ENCODE measurements at places on chromosomes 5 and 9.

GRCh38 chr5:132773601-132774355 lies 3.3 kb downstream of the SEPTIN8 start:
- no peak for DNase-seq

GRCh38 chr5:159440235-159440634 lies 109.9 kb upstream of the IL12B start:
- DNase-seq = no peak

DNA sequence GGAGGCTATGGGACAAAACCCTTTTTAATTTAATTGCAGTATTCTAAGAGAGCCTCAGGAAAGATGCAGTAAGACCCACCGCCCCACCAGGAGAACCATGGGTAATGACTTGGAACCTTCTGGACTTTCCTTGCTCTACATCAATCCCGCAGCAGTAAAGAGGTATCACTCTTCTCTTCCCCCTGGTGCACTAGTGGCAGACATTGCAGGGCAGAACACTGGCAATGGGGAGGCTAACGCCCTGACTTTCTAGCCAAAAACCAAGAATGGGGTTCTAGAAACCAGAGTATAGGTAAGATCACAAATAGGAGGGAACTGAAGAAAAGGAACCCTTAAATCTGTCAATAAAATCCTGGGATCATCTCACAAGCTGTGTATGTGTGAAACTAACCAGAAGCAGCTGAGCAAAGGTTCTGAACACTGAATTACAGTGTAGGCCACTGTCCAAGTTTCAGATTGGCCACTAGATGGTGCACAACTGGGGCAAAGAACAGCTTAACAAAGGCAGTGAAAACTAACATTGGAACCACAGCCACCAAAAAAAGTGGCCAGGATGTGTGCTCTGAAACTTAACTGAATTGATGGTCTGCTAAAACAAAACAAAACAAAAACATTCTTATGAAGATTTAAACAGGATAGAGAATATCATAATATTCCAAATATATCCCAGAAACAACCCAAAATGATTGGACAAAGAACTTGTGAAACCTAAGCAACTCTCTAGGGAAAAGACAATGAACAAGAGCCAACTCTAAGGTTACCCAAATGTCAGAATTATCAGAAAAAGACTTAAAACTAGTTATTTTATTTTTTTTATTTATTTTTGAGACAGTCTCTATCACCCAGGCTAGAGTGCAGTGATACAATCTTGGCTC lies 6.6 kb upstream of the FAM151B start:
- peak; percentile 37 for DNase-seq

GRCh38 chr5:73204332-73204731 lies 31.3 kb downstream of the TMEM174 start:
- peak; percentile 67 for DNase-seq

- peak; percentile 83 for DNase-seq
Measured at GRCh38 chr9:116156621-116157314, 3.2 kb downstream of the PAPPA start.

GRCh38 chr9:625613-626012 lies 215.9 kb upstream of the DMRT1 start:
- DNase-seq = no peak

DNA sequence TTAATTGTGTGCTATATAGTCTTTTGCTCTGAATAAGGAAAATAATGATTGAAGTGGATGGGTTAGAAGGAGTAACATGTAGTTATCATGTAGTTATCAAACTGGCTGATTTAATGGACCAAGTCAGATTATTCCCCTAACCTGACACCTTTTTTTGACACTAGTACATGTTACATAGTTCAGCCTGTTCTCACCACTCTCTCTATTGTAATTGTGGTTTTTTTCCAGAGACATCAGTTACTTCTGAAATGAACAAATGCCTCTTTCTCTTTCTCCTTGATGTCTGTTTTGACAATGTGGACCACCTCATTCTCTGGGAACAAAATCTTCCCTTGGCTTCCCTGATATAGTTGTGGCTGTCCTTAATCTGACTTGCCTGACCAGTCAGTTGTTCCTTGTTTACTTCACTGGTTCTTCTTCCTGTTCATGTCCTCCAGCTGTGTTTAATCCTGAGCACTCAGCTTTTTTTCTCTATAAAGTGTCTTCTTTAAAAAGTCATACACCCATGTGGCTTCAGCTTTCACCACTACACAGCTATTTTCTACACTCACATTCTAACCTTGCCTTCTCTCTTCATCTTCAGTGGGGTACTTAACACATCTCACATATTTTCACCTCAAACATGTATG lies 243.4 kb downstream of the ARRDC3 start:
- no peak for DNase-seq

DNA sequence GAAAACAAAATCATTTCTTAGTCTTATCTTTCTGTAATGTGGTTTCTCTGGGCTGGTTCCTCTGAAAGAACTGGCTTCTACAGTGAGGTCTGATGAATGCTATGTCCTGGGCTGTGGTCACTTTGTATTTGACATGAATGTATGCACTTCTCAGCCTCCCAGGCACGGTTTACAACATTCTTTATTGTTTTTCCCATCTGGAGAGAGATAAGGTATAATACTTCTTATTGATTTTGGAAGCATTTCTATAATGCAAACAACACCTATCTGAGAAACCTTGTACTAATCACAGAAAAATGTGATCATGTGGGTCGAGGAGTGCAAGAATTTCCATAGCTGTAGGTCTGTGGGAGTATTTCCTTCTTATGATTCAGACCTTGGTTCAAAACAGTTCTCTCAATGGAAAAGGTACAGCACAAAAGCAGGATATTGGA lies 46.9 kb downstream of the ACTBL2 start:
- peak; percentile 59 for DNase-seq

- DNase-seq = peak; percentile 17
Measured at GRCh38 chr9:134571326-134571931, 70.2 kb upstream of the COL5A1 start.

- no peak for DNase-seq
Measured at GRCh38 chr5:154254896-154255295, 64.4 kb downstream of the GALNT10 start.

DNA sequence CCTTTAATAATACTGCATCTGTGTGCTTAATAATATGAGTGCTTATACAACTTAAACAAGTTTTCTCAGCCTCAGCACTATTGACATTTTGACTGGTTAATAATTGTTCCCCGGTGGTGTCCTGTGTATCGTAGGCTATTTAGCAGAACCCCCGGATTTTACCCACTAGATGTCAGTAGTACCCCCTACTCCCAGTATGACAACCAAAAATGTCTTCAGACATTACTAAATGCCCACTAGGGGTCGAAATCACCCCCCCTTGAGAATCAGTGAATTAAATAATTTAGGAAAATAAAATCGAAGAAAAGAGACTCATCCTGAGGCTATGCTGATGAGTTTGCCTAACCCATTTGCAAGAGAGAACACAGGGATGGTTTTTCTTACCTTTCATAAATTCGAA lies 166.3 kb downstream of the ATP10B start:
- DNase-seq = no peak

DNA sequence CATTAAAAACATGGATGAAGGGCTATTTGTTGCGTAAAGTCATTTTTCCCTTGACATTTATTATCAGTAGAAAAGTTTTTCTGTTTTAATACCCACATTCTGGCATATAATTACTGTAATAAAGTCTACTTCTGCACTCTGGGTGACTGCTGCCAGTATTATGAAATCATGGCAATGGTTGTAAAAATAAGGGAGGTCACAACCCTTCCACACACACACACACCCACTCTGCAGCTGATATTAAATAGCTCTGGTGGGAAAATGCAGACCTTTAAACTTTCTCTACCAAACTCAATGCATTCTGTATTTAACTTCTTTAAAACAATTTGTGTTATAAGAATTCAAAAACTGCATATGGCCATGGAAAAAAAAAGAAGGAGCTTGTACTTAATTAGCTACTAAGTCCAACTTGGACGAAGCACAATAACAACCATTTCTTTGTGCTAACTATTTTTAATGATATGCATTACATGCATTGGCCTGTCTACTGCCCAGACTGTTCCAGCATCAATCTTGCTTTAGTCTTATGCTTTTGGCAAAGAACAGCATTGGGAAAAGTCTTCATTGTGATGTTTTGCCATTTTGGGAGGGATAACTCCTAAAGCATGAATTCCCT lies 137.6 kb upstream of the MAP3K1 start:
- DNase-seq = no peak

DNA sequence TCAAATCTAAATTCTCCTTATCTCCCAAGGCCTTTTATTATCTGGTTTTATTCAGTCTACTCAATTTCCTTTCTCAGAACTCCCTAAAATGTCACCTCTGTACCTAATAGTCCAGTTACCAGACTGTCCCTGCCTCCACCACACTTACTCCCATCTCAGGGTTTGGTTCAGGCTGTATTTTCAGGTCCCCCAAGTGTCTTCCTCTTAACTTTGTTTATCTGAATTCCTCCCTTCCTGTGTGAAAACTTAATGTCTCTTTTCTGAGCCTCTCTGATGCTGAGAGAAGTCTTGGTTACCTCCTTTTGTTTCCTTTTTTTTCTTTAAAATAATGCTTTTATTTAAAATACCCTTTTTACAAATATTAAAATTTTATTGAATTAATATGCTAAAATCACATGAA lies 133.4 kb downstream of the PAM start:
- DNase-seq = no peak

DNA sequence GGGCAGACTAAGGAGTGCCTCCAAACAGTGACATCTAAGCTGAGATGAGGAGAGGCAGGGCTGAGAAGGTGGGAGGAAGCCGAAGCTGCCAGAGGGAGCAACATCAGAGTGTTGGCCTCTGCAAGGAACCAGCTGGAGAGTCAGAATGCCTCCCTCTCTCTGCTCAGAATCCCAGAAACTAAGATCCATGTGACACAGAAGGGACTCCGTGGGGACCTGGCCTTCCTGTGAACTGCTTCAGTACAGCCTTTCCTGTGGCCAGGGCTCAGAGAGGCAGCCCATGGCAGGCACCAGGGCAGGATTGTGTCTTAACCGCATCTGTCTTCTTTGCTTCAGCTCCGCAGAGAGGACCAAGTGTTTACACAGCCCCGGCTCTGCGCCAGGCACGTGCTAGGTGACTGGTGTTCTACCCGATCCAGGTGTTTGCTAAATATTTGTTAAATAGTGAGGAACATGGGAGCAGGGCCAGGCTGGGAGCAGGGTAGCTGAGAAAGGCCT lies 33.5 kb downstream of the KCNMB1 start:
- DNase-seq = peak; percentile 53

GRCh38 chr9:136617746-136618579 lies 44.8 kb upstream of the EGFL7 start:
- no peak for DNase-seq

GRCh38 chr5:111983459-111983858 lies 226.5 kb upstream of the NREP start:
- no peak for DNase-seq

- no peak for DNase-seq
Measured at GRCh38 chr9:129595311-129595741, 25.6 kb downstream of the C9orf50 start.

- no peak for DNase-seq
Measured at GRCh38 chr5:158635565-158635964, 464.2 kb downstream of the EBF1 start.

- DNase-seq = no peak
Measured at GRCh38 chr5:139752506-139753473, 42.8 kb upstream of the PSD2 start.

GRCh38 chr9:125829743-125830142 lies 82.6 kb downstream of the PBX3 start:
- DNase-seq = peak; percentile 35

DNA sequence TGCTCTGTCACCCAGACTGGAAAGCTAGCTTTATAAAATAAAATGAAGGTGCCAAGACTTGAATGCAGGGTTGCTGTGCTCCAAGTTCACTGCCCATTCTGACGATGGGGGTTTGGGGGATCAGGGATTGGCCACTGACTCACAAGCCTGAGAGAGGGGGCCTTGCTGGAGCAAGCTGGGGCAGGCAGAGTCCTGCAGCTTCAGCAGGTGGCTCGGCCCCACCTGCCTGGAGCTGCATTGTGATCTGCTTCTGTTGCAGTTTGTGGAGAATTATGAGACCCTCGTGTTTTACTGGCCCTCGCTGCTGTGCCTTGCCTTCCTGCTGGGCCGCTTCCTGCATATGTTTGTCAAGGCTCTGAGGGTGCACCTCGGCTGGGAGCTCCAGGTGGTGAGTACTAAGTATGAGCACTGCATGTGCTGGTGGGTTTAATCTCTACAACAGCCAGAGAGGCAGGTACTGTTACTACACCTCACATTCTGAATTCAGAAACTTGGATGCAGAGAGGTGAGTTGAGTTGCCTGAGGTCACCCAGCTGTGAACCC lies 31.1 kb upstream of the CCDC180 start:
- DNase-seq = no peak

GRCh38 chr9:36991516-36992134 lies 42.4 kb downstream of the PAX5 start:
- peak; percentile 31 for DNase-seq

GRCh38 chr5:181114844-181115778 lies 15.9 kb downstream of the OR2V1 start:
- DNase-seq = no peak

- DNase-seq = peak; percentile 70
Measured at GRCh38 chr9:97985058-97985861, 2.1 kb downstream of the ANP32B start.

DNA sequence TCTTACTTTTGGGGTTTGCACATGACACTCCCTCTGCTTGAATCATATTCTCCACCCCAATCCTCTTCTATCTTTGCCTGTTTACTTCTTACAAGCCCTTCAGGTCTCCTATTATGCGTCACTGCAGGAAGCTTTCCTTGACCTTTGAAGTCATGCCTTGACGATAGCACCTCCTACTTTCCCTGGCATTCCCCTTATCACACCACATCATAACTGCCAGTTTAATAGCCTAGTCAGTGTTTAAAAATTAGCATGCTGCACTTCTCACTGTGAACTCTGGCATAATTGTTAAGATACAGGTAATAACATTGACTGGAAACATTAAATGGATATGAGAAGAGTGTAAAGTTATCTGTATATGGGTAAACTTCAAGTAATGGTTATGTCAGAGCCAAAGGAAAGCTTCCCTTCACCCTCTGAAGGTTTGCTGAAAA lies 37.1 kb upstream of the CEP120 start:
- DNase-seq = no peak

GRCh38 chr9:110472111-110472510 lies 107.4 kb downstream of the SVEP1 start:
- no peak for DNase-seq

- DNase-seq = no peak
Measured at GRCh38 chr5:171808453-171808852, 22.8 kb downstream of the SMIM23 start.

- no peak for DNase-seq
Measured at GRCh38 chr5:15487228-15487627, 12.8 kb upstream of the FBXL7 start.
